ENCODE measurements at places on chromosomes 13 and 19.

DNA sequence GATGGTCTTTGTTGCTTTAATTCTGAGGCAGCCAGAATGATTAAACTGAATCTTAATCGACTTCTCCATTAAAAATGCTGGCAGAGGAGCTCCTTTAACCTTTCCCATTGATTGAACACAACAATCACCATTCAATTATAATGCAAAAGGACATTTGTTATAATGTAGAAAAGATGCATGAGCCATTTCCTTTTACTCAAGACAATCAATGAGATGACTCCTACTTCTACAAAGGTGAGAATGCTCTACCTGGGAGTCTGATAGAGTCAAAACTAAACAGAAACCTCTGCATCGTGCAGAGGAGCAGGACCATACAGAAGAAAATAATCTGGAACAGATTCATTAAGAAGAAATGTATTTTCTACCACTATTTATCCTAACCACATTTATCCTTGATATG, 253.6 kb upstream of the DACH1 start:
- no peak for DNase-seq

DNA sequence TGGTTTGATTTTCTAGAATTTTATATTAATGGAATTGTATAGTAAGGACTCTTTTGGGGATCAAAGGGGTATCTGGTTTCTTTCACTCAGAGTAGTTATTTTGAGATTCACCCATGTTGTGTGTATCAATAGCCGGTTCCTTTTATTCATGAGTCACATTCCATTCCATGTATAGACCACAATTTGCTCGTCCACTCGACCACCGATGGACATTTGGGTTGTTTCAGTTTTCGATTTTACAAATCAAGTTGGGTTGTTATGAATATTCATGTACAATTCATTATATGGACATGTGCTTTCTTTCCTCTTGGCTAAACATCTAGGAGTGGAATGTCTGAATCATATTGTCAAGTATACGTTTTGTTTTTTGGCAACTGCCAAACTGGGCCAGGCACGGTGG, 9.6 kb upstream of the EMP3 start:
- no peak for DNase-seq

DNA sequence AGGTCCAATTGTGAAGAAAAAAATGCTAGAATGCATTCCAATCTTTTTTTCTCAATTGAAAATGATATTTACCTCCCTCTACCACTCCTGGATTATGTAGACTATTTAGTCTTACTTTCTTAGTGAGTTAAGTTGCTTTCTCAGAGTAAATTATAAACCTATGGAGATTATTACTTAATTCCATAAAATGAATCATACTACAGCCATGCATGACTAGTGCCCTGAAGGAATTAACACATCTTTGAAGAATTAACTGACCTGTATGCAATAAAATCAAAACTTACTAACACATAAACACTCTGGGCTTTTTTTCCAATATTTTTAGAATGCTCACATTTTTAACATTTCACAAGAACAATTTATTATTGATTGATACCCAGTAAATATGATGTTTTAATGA, 379.4 kb upstream of the DACH1 start:
- no peak for DNase-seq

- DNase-seq: no peak
Measured at GRCh38 chr13:114234266-114234644, 442 bp upstream of the CDC16 start.

DNA sequence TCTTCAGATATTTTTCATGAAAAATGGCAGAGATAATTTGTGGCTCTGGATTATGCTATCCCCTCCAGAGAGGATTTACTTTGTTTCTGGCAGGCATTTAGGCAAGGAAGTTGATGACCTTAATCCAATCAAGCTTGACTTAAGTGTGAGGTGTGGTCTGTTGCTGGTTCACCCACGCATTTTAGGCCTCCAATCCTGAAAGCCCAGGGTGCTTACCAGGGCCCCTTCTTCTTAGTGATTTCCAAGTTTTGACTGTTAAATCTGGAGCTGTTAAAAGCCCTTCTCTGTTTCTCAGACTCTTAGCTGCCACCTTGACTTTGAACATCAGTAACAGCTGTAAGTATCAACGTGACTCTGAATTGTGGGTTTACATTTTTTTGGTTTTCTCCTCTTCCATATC, 161.8 kb downstream of the DNAJC15 start:
- no peak for DNase-seq

DNA sequence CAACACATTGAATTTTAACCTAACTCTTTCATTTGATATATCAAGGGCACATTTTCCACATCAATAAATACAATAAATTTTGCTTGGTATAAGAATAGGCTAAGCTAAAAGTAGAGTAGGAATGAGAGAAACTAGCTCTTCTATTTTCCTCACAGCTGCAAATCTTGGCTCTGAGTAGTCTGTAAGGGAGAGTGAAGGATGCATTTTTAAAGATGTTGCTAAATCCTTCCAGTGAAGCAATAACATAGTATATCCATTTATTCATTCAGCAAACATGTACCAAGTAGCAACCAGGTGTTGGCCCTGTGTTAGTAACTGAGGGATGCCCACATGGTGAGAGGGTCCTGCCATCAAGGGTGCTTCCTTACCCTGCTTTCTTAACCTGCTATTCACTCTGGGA, 799.9 kb downstream of the PCDH9 start:
- no peak for DNase-seq
